PC-3 (cell line): ENCODE measurements at places on chromosomes 1 and 21. TPM values are rescaled to one million over a fixed set of nuclear protein-coding genes. Genes with fewer than 3 reads are reported as not detected.

Gene CD160
- total RNA-seq, result not detected in 2 replicates

- no peaks in the 10 kb centered on the region for H3K36me3 ChIP-seq
- H3K4me3 ChIP-seq, result no peak overlapping the region
- no peaks in the 10 kb centered on the region for H3K27me3 ChIP-seq
- no peak overlapping the region for H3K27ac ChIP-seq
- no peak for DNase-seq
- H3K4me1 ChIP-seq, result 0 out of 2 replicates have a peak, but pooled peaks cover 7% of the 10 kb centered on the region
These were observed 19.7 kb downstream of the VASH2 start for GRCh38 chr1:212970085-212970484.

Gene MSH4
- 0.17 TPM in 1 of 2 replicates, not detected in the other for total RNA-seq

DNA sequence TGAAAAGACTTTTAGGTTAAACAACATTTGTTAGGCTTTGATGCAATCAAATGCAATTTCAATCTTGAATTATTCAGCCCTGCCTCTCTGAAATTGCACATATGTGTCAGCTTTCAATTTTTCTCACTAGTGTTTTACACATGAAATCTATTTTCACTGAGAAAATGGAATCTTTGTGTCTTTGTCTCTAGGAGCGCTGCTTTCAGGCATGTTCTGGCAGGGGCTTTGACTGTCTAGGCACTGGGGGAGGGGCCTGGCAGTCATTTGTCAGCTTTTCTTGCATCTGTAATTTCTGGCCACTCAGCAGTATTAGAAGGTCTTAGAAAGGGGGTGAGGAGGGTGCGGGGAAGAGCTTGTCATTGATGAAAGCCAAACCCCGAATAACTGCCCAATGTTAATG, 264.4 kb downstream of the PTPRC start:
- H3K36me3 ChIP-seq, result peaks cover 7% of the 10 kb centered on the region; the same call in 1 of the 2 replicates
- H3K27ac ChIP-seq, result no peak overlapping the region
- no peak for DNase-seq
- H3K4me1 ChIP-seq, result peaks cover 13% of the 10 kb centered on the region; the same call in 1 of the 2 replicates

DNA sequence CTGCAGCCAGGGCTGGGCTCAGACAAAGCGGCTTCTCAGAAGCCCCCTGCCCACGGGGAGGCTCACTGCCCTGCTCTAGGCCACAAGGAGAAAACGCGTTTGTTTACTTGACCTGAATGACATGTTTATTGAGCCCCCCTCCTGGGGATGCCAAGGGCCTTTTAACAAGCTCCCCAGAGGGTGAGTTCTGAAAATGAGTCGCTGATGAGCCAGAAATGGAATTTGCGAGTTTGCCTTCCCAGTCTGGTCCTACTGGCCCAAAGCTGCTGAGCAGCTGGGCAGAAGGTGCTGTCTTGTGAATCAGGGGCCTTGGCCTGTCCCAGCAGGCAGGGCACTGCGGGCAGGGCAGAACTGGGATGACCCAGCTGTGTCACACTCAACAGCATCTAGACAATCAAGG, 120.6 kb downstream of the SYF2 start:
- H3K27ac ChIP-seq, result no peak overlapping the region
- no peaks in the 10 kb centered on the region for H3K4me1 ChIP-seq
- H3K36me3 ChIP-seq, result no peaks in the 10 kb centered on the region
- H3K4me3 ChIP-seq, result no peak overlapping the region
- DNase-seq, result peak; percentile 52

DNA sequence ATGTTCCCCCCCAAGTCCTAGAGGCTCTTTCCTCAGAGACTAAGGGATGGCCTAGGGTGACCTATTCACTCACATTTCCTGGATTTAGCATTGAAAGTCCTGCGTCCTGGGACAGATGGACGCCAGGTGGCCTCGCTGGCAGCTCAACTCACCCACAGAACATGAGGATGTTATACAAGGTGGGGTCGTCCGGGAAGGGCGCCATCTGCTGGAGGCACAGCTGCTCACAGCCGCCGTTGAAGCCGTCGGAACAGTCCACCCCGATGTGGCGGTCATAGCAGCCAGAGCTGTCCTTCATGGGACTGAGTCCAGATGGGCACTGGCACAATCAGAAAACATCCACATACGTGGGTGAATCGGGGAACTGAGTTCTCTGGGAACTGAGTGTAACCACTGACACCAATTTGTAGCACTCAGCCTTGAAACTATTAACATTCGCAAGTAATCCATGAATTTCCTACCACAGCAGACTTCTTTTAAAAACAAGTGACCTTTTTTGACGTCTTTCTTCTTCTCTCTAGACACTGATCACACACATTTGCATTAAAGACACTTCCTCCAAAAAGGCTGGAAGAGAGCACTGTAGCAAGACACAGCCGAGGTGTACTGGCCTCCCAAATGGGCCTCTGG, 215.4 kb downstream of the ASTN1 start:
- H3K27me3 ChIP-seq, result no peaks in the 10 kb centered on the region
- no peak overlapping the region for H3K27ac ChIP-seq
- H3K4me3 ChIP-seq, result no peak overlapping the region

GRCh38 chr1:24403806-24404205, 9.8 kb downstream of the STPG1 start:
- no peak overlapping the region for H3K4me3 ChIP-seq
- no peak for DNase-seq

Gene LIPI
- total RNA-seq, result not detected in 2 replicates

GRCh38 chr1:58104960-58105359, 441.6 kb downstream of the OMA1 start:
- H3K27ac ChIP-seq, result no peak overlapping the region
- DNase-seq, result no peak
- H3K27me3 ChIP-seq, result peaks cover 11% of the 10 kb centered on the region; the same call in 1 of the 2 replicates
- no peaks in the 10 kb centered on the region for H3K36me3 ChIP-seq
- no peaks in the 10 kb centered on the region for H3K4me1 ChIP-seq

DNA sequence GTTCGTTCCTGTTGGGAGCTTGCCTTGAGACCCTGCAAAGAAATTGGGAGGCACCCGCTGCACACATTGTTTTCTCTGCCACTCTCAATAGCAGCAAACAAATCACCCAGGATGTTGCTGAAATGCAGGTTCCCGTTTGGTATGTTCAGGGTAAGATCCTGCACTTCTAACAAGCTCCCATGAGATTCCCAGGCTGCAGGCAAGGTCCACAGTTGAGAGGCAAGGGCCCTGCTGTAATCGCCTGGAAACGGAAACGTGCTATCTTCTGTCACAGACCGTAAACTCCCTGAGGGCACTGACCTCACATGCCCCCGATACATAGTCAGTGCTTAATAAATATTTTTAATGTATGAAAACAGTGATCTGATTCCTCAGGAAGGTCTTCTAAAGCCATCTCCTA, 37.8 kb downstream of the XCL1 start:
- no peaks in the 10 kb centered on the region for H3K27me3 ChIP-seq
- H3K36me3 ChIP-seq, result no peaks in the 10 kb centered on the region
- no peaks in the 10 kb centered on the region for H3K4me1 ChIP-seq
- H3K4me3 ChIP-seq, result no peak overlapping the region
- DNase-seq, result no peak

GRCh38 chr1:10730985-10731384, 65.5 kb downstream of the CASZ1 start:
- peaks cover 18% of the 10 kb centered on the region for H3K4me1 ChIP-seq

DNA sequence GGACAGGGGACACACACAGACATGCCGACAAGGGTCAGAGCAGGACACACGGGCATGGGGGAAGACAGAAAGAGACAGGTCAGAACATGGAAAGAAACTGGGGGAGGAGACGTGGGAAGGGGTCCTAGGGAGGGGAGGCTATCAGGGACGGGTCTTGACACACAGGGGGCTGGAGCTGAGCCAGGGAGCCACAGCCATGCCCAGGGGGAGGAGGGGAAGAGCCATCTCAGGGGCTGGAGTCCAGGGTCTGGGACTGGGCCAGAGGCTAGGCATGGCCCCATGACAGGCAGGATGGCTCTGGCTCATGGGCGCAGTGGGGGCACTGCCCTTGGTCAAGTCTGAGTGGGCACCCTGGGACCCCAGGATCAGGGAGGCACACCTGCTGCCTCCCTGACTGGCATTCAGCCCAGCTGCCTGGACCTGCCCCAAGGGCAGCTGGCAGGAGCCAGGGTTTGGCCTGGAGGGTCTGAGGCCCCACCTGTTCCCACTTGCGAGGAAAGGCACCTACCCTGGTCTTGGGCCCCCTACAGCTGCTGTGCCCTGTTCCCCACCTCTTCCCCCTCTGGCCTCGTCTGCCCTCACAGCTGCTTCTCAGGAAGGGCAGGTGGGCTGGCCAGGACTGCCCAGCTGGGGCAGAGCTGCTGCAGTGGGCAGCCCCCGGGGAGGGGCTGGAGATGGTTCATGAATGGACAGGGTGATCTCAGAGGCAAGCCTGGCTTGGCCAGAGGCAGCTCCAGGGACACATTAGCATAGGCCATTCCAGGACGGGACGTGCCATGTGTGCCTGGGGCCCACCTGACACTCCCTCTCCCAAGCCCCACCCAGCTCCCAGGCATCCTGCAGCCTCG, 42.9 kb downstream of the HSPG2 start:
- no peaks in the 10 kb centered on the region; the same call in 1 of the 2 replicates for H3K36me3 ChIP-seq
- no peaks in the 10 kb centered on the region for H3K27me3 ChIP-seq
- H3K27ac ChIP-seq, result no peak overlapping the region
- H3K4me1 ChIP-seq, result no peaks in the 10 kb centered on the region
- DNase-seq, result no peak

- H3K27me3 ChIP-seq, result no peaks in the 10 kb centered on the region
- no peak for DNase-seq
- H3K4me3 ChIP-seq, result no peak overlapping the region
- no peak overlapping the region for H3K27ac ChIP-seq
- no peaks in the 10 kb centered on the region for H3K36me3 ChIP-seq
These were observed 11.9 kb upstream of the CBR3 start for GRCh38 chr21:36122977-36123376.
